Left kidney (tissue), 8 donors: ENCODE measurements at places on chromosomes 12 and 14.

DNA sequence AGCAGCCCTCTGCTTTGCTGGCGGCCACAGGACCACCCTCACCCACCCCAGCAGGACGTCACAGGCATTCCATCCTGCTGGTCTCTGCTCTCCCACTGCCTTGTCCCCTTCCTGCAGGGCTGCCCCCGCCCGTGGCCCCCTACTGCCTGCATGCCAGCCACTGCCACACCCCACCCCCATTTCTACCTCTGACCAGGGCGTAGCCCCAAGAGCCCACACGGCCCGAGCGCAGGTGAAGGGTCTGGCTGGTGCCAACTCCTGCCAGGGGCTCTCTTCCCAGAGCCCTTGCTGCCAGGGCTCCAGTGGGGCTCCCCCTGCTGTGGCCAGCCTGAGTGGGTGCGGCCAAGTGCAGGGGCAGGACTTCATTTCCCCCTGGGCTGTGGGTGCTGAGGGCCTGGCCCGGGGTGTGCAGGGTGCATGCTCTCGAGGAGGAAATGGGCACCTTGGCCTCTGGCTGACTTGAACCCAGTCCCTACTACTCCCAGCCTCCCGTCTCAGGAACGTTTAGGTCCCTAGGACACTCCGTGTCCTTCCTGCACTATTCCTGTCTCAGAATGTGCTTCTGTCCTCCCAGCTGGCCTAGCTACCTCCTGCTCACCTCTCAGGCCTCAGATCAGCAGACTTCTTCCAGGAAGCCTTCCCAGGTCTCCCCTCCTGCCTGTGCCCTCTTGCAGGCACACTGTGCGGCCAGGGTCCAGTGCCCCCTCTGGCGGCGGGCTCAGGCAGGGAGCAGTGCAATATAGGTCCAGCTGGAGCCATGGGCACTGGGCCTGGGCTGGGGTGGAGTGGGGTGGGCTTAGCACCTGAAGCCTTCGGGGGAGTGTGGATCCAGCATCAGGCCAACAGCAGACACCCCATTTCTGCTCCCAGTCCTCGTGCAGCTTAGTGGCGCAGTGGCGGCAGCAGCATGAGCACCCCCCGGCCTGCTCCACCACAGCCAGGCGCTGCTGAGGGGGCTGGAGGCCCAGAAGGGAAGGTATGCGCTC, 1.4 kb downstream of the LBHD2 start:
- no peak for DNase-seq

- peak; percentile 66 for DNase-seq
Measured at GRCh38 chr14:69151458-69152180, 1.3 kb downstream of the DCAF5 start.

GRCh38 chr14:96914571-96915128, 117.5 kb downstream of the VRK1 start:
- DNase-seq, result no peak

DNA sequence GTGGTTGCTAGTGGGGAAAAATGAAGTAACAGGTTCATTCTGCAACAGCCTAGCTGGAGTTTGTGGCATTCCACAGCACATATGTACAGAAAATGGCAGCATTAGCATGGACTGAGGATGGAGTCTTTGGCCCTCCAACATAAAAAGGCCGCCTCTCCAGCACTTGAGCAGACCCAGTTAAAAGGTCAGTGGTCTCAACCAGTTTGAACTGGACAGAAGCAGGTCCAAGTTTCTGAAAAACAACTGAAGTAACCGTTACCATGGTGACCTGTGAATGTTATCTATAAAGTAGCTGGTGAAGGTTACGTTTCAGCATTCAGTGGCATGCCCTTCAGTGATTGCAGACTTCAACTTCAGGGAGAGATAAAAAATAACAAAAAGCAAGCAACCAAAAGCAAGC, 34.1 kb upstream of the OR10AD1 start:
- peak; percentile 2 for DNase-seq

GRCh38 chr12:28710882-28711281, 438.2 kb upstream of the FAR2 start:
- DNase-seq, result no peak

GRCh38 chr12:54631551-54631950, 3.1 kb downstream of the LACRT start:
- no peak for DNase-seq
